ENCODE measurements at places on chromosomes 2 and 18. TPM values are rescaled to one million over a fixed set of nuclear protein-coding genes. Genes with fewer than 3 reads are reported as not detected.

MC2R gene
- not detected for total RNA-seq

DPP4 gene
- 1.3 TPM for total RNA-seq

SP100 gene
- 35.8 TPM for total RNA-seq

QPCT gene
- 21.2 TPM for total RNA-seq

ACMSD gene
- 1.7 TPM for total RNA-seq

FN1 gene
- total RNA-seq = 78.0 TPM

ATP5F1A gene
- total RNA-seq = 674 TPM

SERPINB7 gene
- 53.0 TPM for total RNA-seq

ARHGEF4 gene
- 50.6 TPM for total RNA-seq

CAPG gene
- 657 TPM for total RNA-seq

RGPD3 gene
- 0.21 TPM for total RNA-seq

STARD6 gene
- total RNA-seq = not detected

DCDC2C gene
- not detected for total RNA-seq

SNTG2 gene
- total RNA-seq = not detected

PARD6G gene
- 20.2 TPM for total RNA-seq

SPATA3 gene
- not detected for total RNA-seq
